ENCODE measurements at places on chromosomes 5 and 9.

- DNase-seq: no peak
These were observed 65.3 kb downstream of the RXRA start for GRCh38 chr9:134391319-134392231.

- DNase-seq: no peak
These were observed 488.6 kb upstream of the PTGER4 start for GRCh38 chr5:40191150-40191549.

GRCh38 chr9:69885931-69886330 is 65.3 kb downstream of the CFAP95 start:
- no peak for DNase-seq

GRCh38 chr9:132942541-132943182 is 1.8 kb downstream of the TSC1 start:
- no peak for DNase-seq

All from right hindlimb (tissue), 1 donor.